Caki2 (cell line): ENCODE measurements at places on chromosomes 2 and 18.

GRCh38 chr2:171086352-171087290 is 74.1 kb downstream of the TLK1 start:
- peak; percentile 66 for DNase-seq

GRCh38 chr2:40244675-40245074 is 207.2 kb downstream of the SLC8A1 start:
- peak; percentile 50 for DNase-seq

DNA sequence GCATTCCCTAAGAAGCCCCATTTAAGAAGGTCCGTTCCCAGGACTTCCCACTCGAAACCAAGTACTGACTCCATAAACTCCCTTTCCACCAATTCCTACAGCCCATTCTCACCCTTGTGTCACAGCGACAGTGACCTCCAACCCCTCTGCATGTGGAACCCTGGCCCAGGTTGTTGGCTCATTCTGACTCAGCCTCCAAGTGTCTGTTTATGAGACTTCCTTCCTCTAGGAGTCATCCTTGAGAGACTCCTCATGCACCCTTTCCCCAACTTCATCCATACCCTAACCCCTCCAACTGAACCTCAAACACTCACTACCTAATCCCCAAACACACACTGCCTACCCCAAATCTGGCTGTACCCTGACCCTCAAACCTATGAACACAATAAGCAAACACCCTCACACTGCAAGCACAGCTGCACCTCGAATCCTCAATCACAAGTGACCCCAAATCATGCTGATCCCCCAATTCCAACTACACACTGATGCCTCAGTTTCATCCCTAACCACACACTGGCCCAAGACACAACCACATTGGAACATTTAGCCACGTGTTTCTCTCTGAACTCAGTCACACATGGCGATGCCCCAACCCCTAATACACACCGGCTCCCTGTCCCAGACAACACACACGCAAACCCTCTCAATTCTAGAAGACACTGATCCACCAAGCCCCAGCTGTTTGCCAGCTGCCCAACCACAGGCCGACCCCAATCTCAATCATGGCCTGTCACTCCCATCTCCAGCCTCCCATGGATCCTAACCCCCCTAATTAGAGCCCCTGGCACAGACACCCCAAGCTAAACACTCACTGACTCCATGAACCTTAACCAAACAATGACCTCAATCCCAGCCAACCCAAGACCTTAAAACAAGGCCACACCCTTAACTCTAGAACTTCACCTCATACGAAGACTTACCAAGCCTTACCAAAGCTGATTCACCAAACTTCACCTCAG is 219.6 kb downstream of the CYP26B1 start:
- DNase-seq = no peak

GRCh38 chr2:238722883-238723282 is 125.0 kb upstream of the TWIST2 start:
- no peak for DNase-seq
